ENCODE measurements at places on chromosomes 4 and X. TPM values are rescaled to one million over a fixed set of nuclear protein-coding genes. Genes with fewer than 3 reads are reported as not detected.

Gene PCDH10
- 11.0 TPM for total RNA-seq

Gene FAM241A
- total RNA-seq, result 0.19 TPM

DNA sequence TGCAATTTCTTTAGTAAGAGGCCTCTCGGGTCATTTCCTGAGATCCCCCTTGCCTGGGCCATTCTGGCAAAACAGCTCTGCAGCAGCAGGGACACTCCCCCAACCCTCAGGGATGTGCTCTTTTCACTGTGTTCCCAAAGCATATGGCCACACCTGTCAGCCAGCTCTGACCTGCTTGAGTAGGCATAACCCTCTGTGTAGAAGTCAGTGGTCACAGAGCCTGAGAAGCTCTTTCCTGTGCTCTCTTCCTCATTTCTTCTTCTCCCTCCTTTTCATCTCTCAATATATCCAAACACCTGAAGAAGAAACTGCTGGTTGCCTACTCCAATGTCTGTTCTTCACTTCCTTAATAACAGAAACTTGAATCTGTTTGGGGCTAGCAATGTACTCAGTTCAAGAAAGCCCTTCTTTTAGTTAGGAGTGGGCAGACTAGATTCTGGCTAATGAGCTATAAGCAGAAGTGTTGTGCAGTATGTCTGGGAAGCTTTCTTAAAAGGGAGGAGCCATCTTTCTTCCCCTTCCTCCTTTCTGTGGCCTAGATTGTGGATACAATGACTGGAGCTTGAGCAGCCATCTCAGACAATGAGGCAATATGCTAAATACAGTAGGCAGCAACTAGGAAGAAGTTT lies 73.3 kb downstream of the PRPS1 start:
- no peak for DNase-seq

Gene ATOH1
- total RNA-seq, result not detected

DNA sequence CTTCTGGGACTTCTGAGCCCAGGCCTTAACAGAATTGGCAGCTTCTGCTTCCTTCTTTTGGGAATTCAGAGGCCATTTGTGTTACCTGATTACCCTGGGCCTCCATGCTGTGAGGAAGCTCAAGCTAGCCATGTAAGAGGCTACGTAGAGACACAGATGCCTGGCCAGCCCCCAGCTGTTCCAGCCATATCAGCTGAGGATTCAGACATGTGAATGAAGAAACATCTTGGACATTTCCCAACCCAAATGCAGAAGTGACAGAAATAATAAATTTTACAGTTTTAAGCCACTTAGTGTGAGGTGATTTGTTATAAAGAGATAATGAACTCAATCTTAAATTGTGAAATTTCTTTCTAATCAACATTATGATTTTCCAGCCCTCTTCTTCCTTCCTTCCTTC lies 18.7 kb upstream of the ZNF827 start:
- no peak for DNase-seq
